ENCODE measurements at places on chromosomes 6 and 20.

DNA sequence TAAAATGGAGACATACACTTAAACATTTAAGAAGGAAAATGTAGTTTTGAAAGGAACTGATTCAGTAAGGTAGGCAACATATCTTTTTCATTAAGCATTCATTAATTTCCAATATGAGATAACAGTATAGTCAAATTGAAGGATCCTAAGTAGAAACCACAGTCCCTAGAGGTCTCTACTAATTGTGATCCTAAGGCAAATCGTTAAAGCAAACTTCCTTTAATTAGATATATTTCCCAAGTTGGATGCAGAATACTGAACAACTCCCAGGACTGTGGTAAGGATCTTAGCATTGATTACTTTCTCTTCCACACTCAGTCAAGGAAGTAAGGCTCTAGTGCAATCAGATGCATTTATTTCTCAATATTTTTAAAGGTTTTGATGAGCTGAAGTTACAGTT lies 604.1 kb upstream of the GJE1 start:
- H3K4me1 ChIP-seq = no peaks in the 10 kb centered on the region
- no peaks in the 10 kb centered on the region for H3K36me3 ChIP-seq
- H3K27ac ChIP-seq = no peak overlapping the region
- no peaks in the 10 kb centered on the region for H3K27me3 ChIP-seq
- H3K4me3 ChIP-seq = no peak overlapping the region
- DNase-seq = no peak

DNA sequence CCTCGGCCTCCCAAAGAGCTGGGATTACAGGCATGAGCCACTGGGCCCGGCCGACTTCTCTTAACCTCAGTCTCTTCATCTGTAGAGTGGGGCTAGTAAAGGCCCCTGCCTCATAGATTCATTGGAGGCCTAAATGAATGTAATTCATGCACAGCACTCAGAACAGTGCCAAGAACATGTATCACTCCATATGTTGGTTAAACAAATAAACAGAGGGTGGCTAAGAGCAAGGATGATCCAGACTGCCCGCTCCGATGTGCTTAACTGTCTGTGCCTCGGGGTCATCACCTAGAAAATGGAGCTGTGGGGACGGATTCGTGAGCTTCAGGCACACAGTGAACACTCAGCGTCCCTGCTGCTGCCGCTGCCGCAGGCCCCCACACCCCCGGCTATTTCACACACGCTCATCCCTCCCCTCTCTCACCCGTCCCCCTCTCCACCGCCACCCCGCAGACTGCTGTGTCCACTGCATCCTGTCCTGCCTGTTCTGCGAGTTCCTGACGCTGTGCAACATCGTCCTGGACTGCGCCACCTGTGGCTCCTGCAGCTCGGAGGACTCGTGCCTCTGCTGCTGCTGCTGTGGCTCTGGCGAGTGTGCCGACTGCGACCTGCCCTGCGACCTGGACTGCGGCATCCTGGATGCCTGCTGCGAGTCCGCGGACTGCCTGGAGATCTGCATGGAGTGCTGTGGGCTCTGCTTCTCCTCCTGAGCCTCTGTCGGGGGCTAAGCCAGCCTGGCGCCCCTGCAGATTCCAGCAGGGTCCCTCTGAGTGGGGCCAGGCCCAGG lies 14.8 kb downstream of the MDFI start:
- no peak overlapping the region for H3K4me3 ChIP-seq
- no peaks in the 10 kb centered on the region for H3K27me3 ChIP-seq
- H3K36me3 ChIP-seq = no peaks in the 10 kb centered on the region
- H3K4me1 ChIP-seq = peaks cover 3% of the 10 kb centered on the region

DNA sequence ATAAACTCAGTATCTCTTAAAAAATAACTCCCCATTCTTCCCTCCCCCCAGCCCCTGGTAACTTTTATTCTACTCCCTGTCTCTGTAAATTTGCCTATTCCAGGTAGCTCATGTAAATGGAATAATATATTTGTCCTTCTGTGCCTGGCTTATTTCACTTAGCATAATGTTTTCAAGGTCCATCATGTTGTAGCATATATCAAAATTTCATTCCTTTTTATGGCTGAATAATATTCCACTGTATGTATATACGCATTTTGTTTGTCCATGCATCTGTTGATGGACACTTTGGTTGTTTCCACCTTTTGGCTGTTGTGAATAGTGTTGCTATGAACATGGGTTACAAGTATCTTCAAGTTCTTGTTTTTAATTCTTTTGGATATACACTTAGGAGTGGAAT lies 13.0 kb downstream of the PERP start:
- DNase-seq = no peak
- H3K27me3 ChIP-seq = no peaks in the 10 kb centered on the region
- peaks cover 54% of the 10 kb centered on the region for H3K36me3 ChIP-seq
- peaks cover 57% of the 10 kb centered on the region for H3K4me1 ChIP-seq
- H3K4me3 ChIP-seq = no peak overlapping the region
- H3K27ac ChIP-seq = no peak overlapping the region

GRCh38 chr20:62949962-62950361 lies 2.5 kb upstream of the SLC17A9 start:
- no peak overlapping the region for H3K4me3 ChIP-seq
- peaks cover 6% of the 10 kb centered on the region for H3K36me3 ChIP-seq
- no peaks in the 10 kb centered on the region for H3K4me1 ChIP-seq
- H3K27ac ChIP-seq = no peak overlapping the region
- H3K27me3 ChIP-seq = no peaks in the 10 kb centered on the region

DNA sequence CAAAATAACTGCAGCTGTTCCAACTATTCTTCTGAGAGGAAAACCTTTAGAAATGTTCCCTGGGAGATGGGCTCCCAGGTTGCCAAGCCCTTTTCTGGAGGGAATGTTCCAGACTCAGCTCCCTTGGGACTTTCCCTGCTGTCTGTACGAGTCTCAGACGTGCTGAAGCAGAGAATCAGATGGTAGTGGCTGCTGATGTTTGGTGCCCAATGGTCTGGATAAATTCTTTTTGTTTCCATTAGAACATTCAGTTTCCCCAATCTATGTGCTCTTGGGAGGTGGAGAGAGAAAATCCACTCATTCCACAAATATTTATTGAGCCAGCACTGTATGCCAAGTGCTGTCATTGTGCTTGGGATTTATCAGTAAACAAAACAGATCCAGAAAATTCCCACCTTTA lies 40.0 kb downstream of the SNHG17 start:
- H3K4me1 ChIP-seq = no peaks in the 10 kb centered on the region
- DNase-seq = no peak
- H3K36me3 ChIP-seq = no peaks in the 10 kb centered on the region
- no peak overlapping the region for H3K27ac ChIP-seq
- peaks cover 2% of the 10 kb centered on the region for H3K27me3 ChIP-seq
- no peak overlapping the region for H3K4me3 ChIP-seq

- H3K27ac ChIP-seq = peak within 1 kb of the TSS; percentile 88
- peaks cover 6% of the 10 kb centered on the region for H3K4me1 ChIP-seq
- peaks cover 4% of the 10 kb centered on the region for H3K36me3 ChIP-seq
- DNase-seq = no peak
- H3K4me3 ChIP-seq = peak within 1 kb of the TSS; percentile 86
These were observed at the start of gene MARCKS for GRCh38 chr6:113856625-113857555. TSS of gene MARCKS (plus strand) at chr6:113857345. CDS start at chr6:113857746, 401 bp downstream.

- H3K4me1 ChIP-seq = no peaks in the 10 kb centered on the region
- no peaks in the 10 kb centered on the region for H3K27me3 ChIP-seq
- no peak overlapping the region for H3K27ac ChIP-seq
- H3K4me3 ChIP-seq = no peak overlapping the region
These were observed 63.9 kb upstream of the RCAN2 start for GRCh38 chr6:46555129-46555528.

- no peaks in the 10 kb centered on the region for H3K4me1 ChIP-seq
- no peak overlapping the region for H3K4me3 ChIP-seq
- no peaks in the 10 kb centered on the region for H3K36me3 ChIP-seq
- no peaks in the 10 kb centered on the region for H3K27me3 ChIP-seq
These were observed 260.6 kb downstream of the TFAP2A start for GRCh38 chr6:10154251-10154650.

DNA sequence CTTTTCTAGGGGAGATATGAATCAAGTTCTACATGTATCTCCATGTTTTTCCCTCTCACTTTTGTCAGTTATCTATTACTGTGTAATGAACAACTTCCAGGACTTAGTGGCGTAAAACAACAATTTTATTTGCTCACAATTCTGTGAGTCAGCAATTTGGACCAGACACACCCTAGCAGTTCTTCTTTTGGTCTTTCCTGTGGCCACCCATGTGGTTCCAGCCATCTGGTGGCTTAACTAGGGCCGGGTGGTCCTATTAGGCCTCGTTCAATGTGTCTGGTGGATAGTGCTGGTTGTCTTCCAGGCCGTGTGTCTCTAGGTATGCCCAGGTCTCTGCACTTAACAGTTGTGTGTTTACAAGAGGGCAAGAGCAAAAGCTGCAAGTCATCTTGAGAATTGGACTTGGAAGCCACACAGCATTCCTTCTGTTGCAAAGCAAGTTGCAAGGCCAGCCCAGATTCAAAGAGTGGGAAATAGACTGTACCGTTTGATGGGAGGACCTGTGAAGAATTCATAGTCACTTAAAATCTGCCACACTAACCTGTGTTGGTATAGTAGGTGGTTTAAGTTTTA lies 20.8 kb upstream of the SLC35D3 start:
- DNase-seq = no peak

DNA sequence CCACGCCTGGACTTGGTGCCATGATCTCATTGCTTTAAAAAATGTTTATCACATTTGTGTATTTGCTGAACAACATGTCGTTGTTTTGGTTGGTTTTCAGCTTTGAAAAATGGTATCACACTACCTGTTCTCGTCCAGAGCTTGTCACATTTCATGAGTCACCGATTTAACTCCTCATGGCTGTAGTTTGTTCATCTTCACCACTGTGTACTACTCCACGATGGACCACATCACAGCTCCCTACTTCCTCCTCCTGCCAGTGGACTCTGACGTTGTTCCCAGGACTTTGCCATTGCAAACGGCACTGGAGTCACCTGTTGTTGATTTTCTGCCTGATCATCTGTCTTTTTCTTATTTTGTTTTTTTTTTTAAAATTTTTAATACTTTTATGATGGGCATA lies 157.7 kb downstream of the ERMARD start:
- no peak overlapping the region for H3K27ac ChIP-seq
- no peaks in the 10 kb centered on the region for H3K36me3 ChIP-seq
- no peak overlapping the region for H3K4me3 ChIP-seq
- DNase-seq = no peak
- no peaks in the 10 kb centered on the region for H3K27me3 ChIP-seq

DNA sequence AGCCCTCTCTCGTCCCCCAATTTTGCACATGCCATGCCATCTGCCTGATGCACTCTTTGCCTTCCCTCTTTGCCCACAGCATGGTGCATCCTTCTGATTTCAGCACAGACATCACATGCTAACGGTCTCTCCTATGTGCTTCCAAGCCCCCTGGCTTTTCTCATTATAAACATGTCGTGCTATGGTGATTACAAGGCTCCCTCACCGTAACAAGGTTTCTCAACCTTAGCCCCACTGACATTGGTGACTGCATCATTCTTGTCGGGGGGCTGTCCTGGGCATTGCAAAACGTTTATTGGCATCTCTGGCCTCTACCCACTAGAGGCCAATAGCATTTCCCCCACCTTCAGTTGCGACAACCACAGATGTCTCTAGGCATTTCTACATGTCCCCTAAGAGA lies 187.2 kb downstream of the TFAP2C start:
- no peak overlapping the region for H3K4me3 ChIP-seq
- H3K36me3 ChIP-seq = no peaks in the 10 kb centered on the region
- H3K4me1 ChIP-seq = no peaks in the 10 kb centered on the region
- no peak overlapping the region for H3K27ac ChIP-seq

DNA sequence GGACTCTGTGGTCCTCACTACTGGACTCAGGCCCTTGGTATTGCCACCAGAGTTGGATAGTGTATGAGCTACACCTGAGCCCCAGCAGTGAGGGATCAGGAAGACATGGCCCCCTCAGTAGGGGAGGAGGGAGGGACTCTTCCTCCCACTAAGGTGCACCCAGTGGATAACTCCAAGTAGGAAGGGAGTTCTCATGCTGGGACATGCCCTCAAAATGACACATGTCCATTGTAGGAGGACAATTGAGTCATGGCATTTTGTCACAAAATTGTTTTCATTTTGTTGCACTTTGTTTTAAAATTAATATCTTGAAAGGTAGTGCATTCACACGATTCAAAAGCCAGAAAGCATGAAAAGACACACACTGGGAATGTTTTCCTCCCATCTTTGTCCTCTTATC lies 127.2 kb downstream of the FOXO3 start:
- no peak overlapping the region for H3K27ac ChIP-seq
- DNase-seq = no peak
- H3K4me3 ChIP-seq = no peak overlapping the region
- peaks cover 6% of the 10 kb centered on the region for H3K4me1 ChIP-seq
- H3K36me3 ChIP-seq = no peaks in the 10 kb centered on the region

DNA sequence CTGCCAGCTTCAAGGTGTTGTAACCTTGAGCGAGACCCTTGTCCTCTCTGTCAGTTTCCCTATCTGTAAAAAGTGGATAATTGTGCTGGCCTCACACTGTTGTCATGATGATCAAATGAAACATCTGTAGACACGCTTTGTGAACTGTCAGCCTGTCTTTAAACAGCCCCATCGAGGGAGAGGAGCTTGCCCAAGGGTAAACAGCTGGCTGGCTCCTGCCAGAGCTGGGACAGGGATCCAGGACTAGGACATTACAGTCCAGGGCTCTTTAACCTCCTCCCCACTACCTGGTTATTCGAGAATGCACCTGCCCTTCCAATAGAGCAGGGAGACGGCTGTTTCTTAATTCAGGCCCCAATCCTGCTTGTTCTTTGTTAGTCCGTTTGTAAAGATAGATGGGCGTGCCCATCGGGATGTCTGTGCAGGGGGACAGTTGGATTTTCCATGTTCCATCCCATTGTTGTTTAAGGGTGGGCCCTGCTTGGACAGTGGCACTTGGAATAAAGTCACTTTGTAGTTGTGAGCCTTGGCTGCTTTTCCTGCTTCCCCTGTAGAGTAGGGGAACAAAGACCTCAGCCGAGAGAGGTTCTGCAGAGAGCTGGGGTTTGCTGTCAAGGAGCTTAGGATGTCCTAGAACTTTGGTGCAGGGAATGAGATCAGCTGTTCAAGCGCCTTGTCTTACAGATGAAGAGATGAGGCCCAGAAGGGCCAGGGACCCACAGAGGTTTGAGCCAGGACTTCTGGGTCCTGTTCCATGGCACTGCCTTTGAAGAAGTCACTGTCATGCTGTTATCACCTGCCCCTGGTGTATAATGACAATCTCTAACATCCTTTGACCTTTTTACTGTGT lies 77.9 kb upstream of the MYL9 start:
- H3K27ac ChIP-seq = peak overlapping the region; percentile 88
- peaks cover 50% of the 10 kb centered on the region for H3K4me1 ChIP-seq
- no peak for DNase-seq
- H3K27me3 ChIP-seq = no peaks in the 10 kb centered on the region
- H3K4me3 ChIP-seq = peak overlapping the region; percentile 94

GRCh38 chr6:20845592-20845991 lies 311.3 kb downstream of the CDKAL1 start:
- no peaks in the 10 kb centered on the region for H3K4me1 ChIP-seq
- H3K27me3 ChIP-seq = no peaks in the 10 kb centered on the region
- no peaks in the 10 kb centered on the region for H3K36me3 ChIP-seq
- no peak for DNase-seq

GRCh38 chr6:78966542-78966941 lies 99.2 kb downstream of the IRAK1BP1 start:
- no peaks in the 10 kb centered on the region for H3K27me3 ChIP-seq
- H3K4me1 ChIP-seq = no peaks in the 10 kb centered on the region
- no peak overlapping the region for H3K27ac ChIP-seq
- peaks cover 66% of the 10 kb centered on the region for H3K36me3 ChIP-seq
- no peak for DNase-seq
- H3K4me3 ChIP-seq = no peak overlapping the region

Measured in Panc1 (cell line).